ENCODE measurements at places on chromosomes 2 and 18. TPM values are rescaled to one million over a fixed set of nuclear protein-coding genes. Genes with fewer than 3 reads are reported as not detected.

GRCh38 chr2:98346311-98347236 is at the start of gene CNGA3:
TSS of gene CNGA3 (plus strand) at chr2:98346456. CDS start at chr2:98369976, 23,520 bp downstream.
- DNase-seq, result no peak

- no peak for DNase-seq
These were observed 25.6 kb upstream of the WIPF1 start for GRCh38 chr2:174623106-174623637.

- no peak for DNase-seq
These were observed 154.7 kb downstream of the TSN start for GRCh38 chr2:121910139-121910538.

- no peak for DNase-seq
These were observed 354.2 kb upstream of the GALNT5 start for GRCh38 chr2:156903335-156903734.

DNA sequence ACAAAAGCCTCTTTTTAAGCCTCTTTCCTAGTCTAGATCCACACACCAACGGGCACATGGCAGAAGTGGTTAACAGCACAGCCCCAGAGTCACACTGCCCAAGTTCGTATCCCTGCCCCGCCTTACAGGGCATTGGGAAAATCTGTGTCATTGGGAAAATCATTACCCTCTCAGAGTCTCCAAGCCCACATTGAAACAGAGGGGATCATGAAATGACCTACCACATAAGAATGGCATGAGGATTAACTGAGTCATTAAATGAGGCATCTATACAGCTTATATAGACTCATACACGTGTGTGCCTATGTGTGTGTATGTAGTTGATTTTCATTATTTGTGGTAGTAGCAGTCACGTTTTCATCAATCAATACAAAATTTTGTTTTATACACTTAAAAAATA is 469.0 kb upstream of the POU3F3 start:
- DNase-seq, result no peak

The CNGA3 gene
- not detected for total RNA-seq

DNA sequence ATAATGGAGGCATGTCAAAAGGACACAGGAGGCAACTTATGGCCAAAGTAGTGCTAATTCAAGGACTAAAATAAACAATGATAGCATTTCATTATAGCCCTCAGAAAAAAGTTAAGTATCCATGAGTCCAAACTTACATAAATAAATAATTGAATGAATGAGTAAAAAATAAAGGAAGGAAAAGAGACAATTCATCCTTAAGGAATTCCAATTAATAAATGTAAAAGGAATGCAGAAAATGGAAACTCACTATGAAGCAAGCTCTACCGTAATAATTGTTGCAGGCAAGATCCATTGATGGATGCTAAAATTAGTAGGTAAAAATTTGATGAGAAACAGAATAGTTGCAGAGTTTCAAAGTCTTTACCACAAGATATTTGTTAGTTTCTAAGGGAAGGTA is 88.2 kb upstream of the RAPGEF4 start:
- DNase-seq, result no peak

DNA sequence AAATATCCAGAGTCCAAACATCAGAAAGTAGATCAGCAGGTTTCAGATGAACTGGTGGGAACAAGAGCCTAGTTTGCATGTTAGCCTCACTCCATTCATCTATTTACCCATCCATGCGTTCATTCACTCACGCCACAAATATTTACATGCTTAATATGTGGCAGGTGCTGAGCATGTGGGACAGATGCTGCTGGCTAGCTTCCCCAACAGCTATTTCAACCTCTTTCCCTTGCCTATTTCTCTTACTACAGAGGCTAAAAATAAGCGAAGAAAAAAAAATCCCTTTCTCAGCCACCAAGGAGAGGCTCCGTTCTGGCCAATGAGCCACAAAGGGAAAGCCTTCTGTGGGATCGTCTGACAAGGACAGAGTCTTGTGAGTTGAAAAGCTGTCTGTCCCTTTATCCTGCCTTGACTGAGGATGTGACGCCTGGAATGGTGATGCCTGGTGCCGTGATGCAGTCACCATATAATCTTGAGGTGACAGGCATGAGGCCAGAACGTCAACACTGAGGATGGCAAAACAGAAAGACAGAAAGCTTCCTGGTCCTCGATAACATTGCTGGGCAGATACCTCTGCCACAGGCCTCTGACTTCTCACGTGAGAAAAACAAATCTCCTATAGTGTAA is 78.2 kb downstream of the KCTD1 start:
- DNase-seq, result no peak

DNA sequence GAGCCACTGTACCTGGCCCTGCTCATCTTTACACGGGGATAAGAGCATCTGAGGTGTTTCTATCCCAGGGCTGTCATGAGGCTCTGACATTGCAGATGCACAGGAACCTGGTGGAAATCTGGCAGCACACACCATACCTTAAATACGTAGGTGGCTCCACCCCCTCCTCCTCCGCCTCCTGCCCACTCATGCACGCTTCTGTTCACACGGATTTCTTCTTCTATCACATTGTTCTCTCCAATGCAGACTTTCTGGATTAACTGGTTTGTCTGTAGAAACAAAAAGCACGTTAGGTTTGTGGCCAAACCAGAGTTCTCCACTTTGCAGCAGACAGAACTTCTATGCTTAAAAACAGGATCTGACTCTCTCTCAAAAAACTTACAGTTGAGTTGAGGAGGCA is 118.2 kb downstream of the CLIP4 start:
- DNase-seq, result no peak

GRCh38 chr2:25989154-25989553 is 6.9 kb upstream of the KIF3C start:
- DNase-seq, result peak; percentile 65

The SMAD7 gene
- total RNA-seq, result 18.5 TPM

GRCh38 chr2:164910101-164910899 is 45.0 kb downstream of the SLC38A11 start:
- peak; percentile 55 for DNase-seq

The HNMT gene
- not detected for total RNA-seq
